Activated T-helper 1 cell treated with Interleukin-2 at 50 U/mL for 16 hours (primary cell): ENCODE measurements at places on chromosomes 6 and 20.

GRCh38 chr6:8069151-8069550 is 5.0 kb upstream of the BLOC1S5 start:
- DNase-seq, result no peak

- DNase-seq, result no peak
Measured at GRCh38 chr20:15596220-15596890, 976.9 kb downstream of the KIF16B start.

GRCh38 chr20:208942-209566 is 18.0 kb upstream of the DEFB129 start:
- no peak for DNase-seq

DNA sequence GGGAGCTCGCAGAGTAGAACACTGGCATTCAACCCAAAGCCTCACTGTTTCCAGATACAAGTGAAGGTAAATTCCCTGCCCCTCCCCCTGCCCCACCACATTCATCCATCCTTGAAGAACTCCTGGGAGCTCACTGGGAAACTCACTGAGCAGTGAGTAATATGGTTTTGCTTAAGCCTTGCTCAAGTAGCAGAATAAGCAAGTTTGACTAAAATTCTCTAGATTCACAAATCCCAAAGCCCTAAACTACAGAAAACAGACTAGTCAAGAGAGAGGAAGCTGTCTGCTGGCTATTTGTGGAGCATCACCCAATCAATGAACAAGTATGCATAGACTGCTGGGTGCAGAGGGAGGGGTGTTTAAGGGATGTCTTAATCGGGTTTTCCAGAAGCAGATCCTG is 82.1 kb downstream of the UNC5CL start:
- no peak for DNase-seq

- DNase-seq, result no peak
Measured at GRCh38 chr6:153801917-153802316, 237.1 kb upstream of the OPRM1 start.

DNA sequence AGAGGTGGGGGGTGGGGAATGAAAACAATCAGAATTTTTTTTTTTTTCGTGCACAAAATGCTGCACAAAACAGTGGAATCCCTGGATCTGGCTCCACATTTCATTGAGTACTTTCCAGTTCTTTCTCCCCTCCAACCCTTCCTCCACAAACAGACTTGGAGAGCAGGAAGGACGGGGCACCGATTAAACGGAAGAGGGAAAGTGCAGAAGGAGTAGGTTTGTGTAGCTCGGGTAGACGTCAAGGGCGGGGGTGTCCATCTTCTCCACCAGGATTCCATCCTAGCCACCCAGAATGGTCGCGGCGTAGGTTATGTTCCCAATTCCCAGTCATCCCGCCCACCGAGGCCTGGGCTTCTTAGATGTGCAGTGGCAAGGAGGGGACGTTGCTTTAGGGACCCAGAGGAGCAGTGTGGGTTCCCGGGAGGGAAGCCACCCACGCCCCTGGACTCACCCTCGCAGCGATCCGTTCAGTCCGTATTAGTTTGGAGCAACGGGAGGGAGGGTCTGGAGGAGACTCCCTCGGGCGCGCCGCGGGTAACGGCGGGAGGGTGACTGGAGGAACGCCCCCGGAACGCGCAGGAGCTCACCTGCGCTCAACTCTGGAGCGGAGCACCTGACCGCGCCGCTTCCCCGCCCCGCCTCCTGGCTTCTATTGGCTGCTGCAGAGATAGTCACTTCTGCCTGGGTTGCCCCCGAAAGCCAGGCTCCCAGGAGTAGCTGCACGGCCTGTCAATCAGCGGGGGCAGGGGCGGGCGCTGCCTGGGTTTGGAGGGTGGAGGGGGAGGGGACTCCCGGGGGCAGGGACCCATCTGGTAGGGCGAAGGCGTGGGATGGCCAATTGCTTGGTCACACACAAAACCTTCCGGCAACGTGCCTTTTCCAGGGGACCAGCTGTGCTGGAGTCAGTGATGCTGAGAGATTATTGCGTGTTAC is at the start of gene ENPP5:
TSS of gene ENPP5 (minus strand) at position 624 of the 933 bp plus-strand sequence. CDS start 2,718 bp downstream, outside the sequence.
- peak; percentile 55 for DNase-seq

GRCh38 chr6:67331304-67331703 is 1303.8 kb upstream of the ADGRB3 start:
- DNase-seq, result no peak

DNA sequence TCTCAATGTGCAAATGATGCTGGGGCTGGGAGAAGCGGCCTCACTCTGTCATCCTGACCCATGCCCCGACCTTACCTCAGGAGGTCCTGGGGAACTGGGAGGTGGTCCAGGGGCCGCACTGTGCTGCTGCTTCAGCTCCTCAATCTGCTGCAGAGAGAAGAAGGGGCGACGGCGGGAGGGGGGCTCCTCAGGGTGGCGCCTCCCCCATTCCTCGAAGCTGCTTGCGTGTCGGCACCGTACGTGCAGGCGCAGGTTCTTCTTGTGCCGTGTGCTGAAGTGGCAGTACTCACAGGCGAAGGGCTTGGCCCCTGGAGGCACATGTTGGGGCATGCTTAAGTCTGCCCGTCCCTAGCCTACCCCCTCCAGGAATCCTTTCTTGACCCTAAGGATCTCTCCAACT is 12.9 kb downstream of the ZNF335 start:
- DNase-seq, result no peak

DNA sequence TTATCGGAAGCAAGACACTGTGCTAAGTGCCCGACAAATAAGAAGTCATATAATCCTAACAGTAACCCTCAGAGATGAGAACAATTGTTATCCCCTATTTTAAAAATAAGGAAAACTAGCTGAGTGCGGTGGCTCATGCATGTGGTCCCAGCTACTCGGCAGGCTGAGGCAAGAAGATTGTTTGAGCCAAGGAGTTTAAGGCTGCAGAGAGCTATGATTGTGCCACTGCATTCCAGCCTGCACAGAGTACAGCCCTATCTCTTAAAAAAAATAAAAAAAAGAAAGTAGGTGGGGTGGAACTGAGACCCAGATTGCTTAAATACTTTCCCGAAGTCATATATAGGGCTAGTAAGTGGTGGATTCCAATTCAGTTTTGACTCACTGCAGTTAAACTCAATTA is 84.7 kb downstream of the UST start:
- no peak for DNase-seq

DNA sequence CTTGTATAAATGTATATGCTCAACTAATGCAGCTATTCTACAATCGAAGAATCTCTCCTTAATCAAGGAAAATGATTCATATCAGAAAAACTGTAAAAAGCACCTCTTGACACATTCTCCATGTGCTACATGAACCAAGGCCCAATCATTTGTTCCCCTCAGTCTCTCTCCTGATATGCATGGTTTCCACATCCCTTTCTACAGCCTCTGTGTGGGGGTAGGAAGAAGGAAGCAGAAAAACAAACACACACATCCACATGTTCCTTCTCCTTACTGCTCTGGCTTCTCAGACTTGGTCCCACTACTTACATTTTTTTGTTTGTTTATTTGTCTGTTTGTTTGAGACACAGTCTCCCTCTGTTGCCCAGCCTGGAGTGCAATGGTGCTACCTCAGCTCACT is 510.5 kb downstream of the PRKN start:
- no peak for DNase-seq

- no peak for DNase-seq
Measured at GRCh38 chr6:11279284-11279689, 46.8 kb upstream of the NEDD9 start.

- no peak for DNase-seq
Measured at GRCh38 chr6:11425431-11425871, 112.1 kb upstream of the TMEM170B start.

- no peak for DNase-seq
Measured at GRCh38 chr6:4518506-4518905, 257.7 kb upstream of the CDYL start.

DNA sequence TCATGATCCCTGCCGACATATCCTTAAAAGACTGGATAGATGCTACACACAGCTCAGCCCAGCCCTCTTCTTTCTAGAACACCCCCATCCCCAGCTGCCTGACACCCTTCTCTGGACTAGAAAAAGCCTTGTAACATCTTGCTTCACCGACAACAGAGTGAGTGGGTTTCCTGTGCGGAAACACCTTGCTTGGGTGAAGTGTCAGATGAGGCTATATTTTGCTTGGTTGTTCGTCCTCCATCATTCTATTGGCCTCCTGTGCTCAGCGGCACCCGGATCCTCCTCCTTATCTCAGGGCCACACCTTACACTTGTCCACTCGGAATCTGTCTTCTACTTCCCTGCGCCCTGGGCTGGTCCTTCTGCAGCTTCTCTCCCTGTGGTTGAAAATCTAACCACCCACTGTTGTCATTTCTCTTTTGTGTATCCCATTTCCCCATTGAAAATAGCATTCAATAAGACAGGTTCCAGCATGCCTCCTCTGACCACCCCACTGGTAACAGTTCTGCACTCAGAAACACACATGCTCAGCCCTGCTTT is 101.3 kb upstream of the MLN start:
- DNase-seq, result peak; percentile 21

- no peak for DNase-seq
Measured at GRCh38 chr6:52746213-52746612, 17.1 kb downstream of the GSTA2 start.

DNA sequence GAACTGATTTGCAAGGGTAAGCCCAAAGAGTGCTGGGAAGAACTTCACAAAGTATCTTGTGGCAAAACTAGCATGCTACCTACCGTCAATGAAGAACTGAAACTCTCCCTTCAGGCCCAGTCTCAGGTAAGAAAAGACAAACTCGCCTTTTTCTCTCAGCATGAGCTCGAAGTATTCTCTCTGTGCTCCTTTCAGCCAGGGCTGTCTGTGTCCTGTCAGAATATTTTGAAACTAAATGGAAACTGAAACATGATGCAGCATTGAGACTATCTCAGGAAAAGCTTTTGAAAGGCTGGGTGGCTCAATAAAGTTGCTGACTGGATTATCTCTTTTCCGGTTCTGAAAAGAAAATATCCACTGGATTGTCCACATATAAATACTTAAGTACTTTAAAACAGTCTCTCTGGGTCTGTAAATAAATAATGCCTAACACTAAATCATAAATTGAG is 696 bp downstream of the CALHM5 start:
- DNase-seq, result no peak

- DNase-seq, result no peak
Measured at GRCh38 chr6:1313767-1314503, 2.0 kb downstream of the FOXQ1 start.

GRCh38 chr20:60803335-60804055 is 448.6 kb upstream of the CDH4 start:
- no peak for DNase-seq

GRCh38 chr20:3865887-3866407 is 19.3 kb downstream of the MAVS start:
- no peak for DNase-seq

DNA sequence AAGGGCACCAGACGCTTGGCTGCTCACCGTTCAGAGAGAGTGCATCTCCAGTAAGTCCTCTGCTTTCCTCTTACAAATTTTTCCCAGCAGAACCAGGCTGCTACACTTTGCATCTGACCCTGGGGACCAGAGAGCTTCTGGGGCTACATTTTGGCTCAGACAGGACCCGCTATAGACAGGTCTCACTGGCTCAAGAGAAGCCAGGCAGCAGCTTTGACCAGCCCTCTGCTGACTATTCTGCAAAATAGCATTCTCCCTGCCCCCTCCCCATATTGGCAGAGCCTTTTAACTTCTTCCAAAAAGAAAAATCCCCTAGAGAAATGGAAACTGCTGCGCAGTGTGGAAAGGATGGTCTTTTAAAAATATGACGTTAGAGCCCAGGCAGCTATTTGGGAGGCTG is 37.2 kb downstream of the CPXM1 start:
- DNase-seq, result no peak

- DNase-seq, result no peak
Measured at GRCh38 chr20:19600042-19600441, 158.0 kb upstream of the RIN2 start.

GRCh38 chr6:108133594-108134179 is 32.1 kb upstream of the NR2E1 start:
- no peak for DNase-seq

DNA sequence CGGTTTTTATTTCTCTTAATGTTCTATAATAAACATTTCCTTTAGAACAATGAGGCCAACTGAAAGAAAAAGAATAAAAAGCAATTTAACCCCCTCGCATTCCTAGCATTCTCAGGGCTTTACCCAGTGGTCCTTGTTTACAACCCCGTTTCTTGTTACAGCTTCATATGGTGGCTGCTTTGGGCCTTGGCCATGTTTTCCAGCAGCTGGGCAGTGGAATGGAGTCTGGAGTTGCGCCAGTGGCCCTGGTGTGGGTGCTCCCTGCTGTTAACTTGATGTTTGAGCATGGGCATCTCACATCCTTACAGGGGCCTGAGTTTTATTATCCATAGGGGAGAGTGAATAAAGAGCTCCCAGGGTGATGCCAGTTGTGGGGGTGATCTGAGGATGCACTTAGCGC is 18.8 kb downstream of the EFCAB8 start:
- DNase-seq, result no peak

GRCh38 chr6:28090917-28091586 is 10.7 kb downstream of the ZNF165 start:
- no peak for DNase-seq

DNA sequence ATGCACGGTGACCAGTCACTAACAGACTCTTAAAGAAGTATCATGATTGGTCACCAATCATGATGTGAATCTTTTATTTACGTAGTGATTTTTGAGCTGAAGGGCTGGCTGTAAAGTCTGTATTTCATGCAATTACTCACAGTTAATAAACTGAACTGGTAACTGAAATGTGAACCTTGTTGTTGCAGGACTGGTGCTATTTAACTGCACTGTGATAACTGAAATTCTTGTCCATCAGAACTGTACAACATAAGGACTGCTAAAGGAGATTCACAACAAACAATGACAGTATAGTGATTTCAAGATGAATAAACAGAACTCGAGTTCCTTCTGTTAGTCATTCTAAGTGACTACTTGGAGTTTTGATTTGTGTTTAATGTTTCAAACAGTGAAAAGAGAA is 316.6 kb downstream of the TPBG start:
- no peak for DNase-seq

GRCh38 chr20:46967646-46968045 is 73.0 kb downstream of the EYA2 start:
- no peak for DNase-seq

GRCh38 chr20:19022791-19023448 is 189.5 kb upstream of the SLC24A3 start:
- no peak for DNase-seq

DNA sequence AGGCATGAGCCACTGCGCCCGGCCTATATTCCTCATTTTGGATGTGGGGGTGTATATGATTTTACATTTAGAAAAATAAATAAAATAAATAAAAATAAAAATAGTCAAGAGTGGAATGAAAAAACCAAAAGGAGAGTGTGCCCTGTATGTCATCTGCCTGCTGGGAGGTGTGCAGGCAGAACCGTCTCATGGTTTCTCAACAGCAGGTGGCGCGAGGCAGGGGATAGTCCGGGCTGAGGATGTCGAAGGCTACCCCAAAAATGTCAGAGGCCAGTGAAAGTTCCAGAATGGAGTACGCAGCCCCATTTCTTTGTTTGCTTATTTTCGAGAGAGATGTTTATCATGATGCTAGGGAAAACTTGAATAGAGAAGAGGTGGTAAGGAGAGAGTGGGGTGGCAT is 16.4 kb upstream of the KIF16B start:
- no peak for DNase-seq

DNA sequence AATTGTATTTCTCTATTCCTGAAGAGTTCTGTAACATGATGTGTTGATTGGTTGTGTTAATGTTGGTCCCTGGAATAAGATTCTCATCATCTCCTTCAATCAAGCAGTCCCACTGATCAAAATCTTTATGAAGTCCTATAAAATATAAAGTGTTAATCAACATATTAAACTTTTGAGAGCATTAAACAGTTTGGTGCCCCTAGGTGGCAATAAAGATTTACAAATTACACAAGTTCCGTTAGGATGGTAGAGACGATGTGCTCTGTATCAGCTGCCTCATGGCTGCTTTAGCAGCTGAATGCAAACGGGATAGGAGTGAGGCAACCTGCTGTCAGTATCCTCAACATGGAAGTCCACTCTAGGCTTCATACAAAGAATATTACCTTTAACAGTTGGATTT is 16.9 kb downstream of the TDRD6 start:
- no peak for DNase-seq
